ENCODE measurements at places on chromosomes 3 and 15. TPM values are rescaled to one million over a fixed set of nuclear protein-coding genes. Genes with fewer than 3 reads are reported as not detected.

- H3K27ac ChIP-seq = no peak overlapping the region
- H3K27me3 ChIP-seq = no peaks in the 10 kb centered on the region
- no peak for DNase-seq
- no peak overlapping the region for H3K4me3 ChIP-seq
Measured at GRCh38 chr15:70479785-70480184, 283.6 kb downstream of the UACA start.

- no peak for DNase-seq
- no peaks in the 10 kb centered on the region for H3K4me1 ChIP-seq
- H3K4me3 ChIP-seq = no peak overlapping the region
- H3K27me3 ChIP-seq = no peaks in the 10 kb centered on the region
- H3K36me3 ChIP-seq = no peaks in the 10 kb centered on the region
Measured at GRCh38 chr3:171156401-171157010, 130.0 kb upstream of the SLC2A2 start.

DNA sequence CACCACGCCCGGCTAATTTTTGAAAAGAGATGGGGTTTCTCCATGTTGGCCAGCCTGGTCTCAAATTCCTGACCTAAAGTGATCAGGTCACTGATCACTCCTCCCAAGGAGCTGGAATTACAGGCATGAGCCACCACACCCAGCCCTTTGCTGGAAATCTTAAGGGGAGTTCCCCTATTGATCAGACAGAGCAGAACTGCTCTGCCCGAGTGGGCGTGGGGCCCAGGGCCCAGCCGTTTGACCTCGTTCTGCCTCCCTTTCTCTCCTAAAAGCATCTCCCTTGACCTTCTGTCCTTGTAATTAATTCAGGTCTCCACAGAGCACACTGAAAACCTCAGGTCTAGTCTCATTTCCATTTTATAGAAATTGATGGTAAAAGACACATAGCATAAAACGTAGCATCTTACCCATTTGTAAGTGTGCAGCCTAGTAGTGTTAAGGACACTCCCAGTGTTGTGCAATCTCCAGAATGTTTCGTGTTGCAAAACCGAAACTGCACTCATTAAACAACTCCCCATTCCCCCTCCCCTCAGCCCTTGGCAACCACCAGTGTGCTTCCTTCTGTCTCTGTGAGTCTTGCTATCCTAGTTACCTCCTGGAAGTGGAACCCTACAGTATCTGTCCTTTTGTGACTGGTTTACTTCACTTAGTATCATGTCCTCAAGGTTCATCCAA is 89.3 kb downstream of the SLCO3A1 start:
- no peaks in the 10 kb centered on the region for H3K36me3 ChIP-seq
- H3K27me3 ChIP-seq = no peaks in the 10 kb centered on the region
- DNase-seq = peak; percentile 91
- peak overlapping the region; percentile 75 for H3K27ac ChIP-seq
- peaks cover 23% of the 10 kb centered on the region for H3K4me1 ChIP-seq

GRCh38 chr3:134754768-134755559 is 40.1 kb upstream of the EPHB1 start:
- no peaks in the 10 kb centered on the region for H3K27me3 ChIP-seq
- no peak overlapping the region for H3K27ac ChIP-seq
- H3K4me3 ChIP-seq = no peak overlapping the region
- H3K36me3 ChIP-seq = no peaks in the 10 kb centered on the region

DNA sequence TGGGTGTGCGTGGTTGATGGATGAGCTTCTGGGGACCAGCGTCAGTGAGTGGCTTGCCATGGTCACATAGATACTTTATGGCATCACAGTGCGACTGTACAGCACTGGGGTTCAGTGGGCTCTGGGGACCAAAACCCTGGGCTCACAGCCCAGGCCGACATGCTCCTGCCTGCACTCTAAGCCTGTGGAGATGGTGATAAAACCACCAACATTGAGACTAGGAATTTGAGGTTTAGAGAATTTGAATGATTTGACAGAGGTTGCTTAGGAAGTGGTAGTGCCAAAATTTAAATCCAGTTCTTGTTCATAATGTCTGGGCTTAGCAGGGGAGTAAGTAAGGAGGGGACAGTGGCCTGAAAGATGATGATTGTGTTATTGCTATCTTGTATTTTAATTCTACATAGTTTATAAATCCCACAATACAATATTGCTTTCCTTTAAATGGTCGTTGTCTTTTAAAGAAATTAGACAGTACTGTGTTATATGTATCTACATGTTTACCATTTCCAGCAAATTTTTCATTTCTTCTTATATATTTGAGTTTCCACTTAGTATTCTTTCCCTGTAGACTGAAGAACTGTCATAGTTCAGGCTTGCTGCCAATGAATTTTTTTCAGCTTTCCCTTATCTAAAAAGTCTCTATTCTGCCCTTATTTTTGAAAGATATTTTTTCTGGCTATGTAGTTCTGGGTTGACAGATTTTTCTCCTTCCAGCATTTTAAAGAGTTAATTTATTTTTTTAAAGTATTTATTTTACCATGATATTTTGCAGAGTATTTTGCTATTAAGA is 235.4 kb upstream of the RGMA start:
- no peaks in the 10 kb centered on the region for H3K27me3 ChIP-seq
- no peaks in the 10 kb centered on the region for H3K36me3 ChIP-seq
- no peak overlapping the region for H3K27ac ChIP-seq

GRCh38 chr15:79538527-79538926 is 106.4 kb downstream of the MINAR1 start:
- H3K27me3 ChIP-seq = no peaks in the 10 kb centered on the region
- H3K4me3 ChIP-seq = no peak overlapping the region
- DNase-seq = no peak
- H3K36me3 ChIP-seq = no peaks in the 10 kb centered on the region
- H3K4me1 ChIP-seq = no peaks in the 10 kb centered on the region
- H3K27ac ChIP-seq = no peak overlapping the region

DNA sequence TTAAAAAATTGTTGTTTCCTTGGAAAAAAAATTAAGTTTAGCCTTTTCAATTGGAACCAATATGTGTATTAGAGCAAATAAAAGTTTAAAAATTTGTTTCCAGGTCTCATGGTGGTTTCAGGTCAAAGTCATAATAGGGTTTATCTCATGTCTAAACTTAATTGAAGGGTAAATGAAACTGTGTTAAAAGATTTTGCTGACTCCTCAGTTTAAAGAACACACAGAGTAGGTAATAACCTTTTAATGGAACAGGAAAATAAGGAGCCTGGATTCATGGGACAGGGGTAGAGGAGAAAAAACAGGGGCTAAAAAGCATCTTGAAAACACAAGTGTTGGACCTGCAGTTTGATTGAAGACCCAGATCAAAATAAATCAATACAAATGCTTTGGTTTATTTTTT is 190.6 kb downstream of the MFSD1 start:
- no peak overlapping the region for H3K4me3 ChIP-seq
- DNase-seq = no peak
- H3K36me3 ChIP-seq = no peaks in the 10 kb centered on the region
- no peaks in the 10 kb centered on the region for H3K4me1 ChIP-seq
- no peaks in the 10 kb centered on the region for H3K27me3 ChIP-seq
- H3K27ac ChIP-seq = no peak overlapping the region

- no peaks in the 10 kb centered on the region for H3K27me3 ChIP-seq
- no peaks in the 10 kb centered on the region for H3K4me1 ChIP-seq
- no peak for DNase-seq
- peaks cover 7% of the 10 kb centered on the region for H3K36me3 ChIP-seq
- no peak overlapping the region for H3K4me3 ChIP-seq
- H3K27ac ChIP-seq = no peak overlapping the region
Measured at GRCh38 chr15:59157840-59158700, 48.6 kb upstream of the LDHAL6B start.

- no peak overlapping the region for H3K4me3 ChIP-seq
- no peaks in the 10 kb centered on the region for H3K4me1 ChIP-seq
- no peak for DNase-seq
- H3K36me3 ChIP-seq = no peaks in the 10 kb centered on the region
- no peaks in the 10 kb centered on the region for H3K27me3 ChIP-seq
- no peak overlapping the region for H3K27ac ChIP-seq
Measured at GRCh38 chr3:27454461-27454860, 29.7 kb downstream of the SLC4A7 start.

GRCh38 chr3:119893769-119894168 is 111.9 kb downstream of the NR1I2 start:
- no peak overlapping the region for H3K4me3 ChIP-seq
- no peaks in the 10 kb centered on the region for H3K27me3 ChIP-seq
- H3K36me3 ChIP-seq = no peaks in the 10 kb centered on the region
- no peak for DNase-seq

DNA sequence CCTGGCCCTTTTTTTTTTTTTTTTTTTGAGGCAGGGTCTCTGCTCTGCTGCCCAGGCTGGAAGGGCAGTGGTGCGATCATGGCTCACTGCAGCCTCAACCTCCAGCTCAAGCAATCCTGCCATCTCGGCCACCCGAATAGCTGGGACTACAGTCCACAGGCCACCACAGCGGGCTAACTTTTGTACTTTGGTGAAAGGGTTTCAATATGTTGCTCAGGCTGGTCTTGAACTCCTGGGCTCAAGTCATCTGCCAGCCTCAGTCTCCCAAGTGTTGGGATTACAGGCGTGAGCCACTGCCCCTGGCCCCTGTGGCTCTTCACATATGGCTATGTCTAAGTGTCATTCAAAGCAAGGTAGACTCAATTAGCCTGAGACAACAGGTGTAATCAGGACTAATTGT is 8.8 kb upstream of the DPPA2 start:
- no peak for DNase-seq
- no peaks in the 10 kb centered on the region for H3K4me1 ChIP-seq
- H3K27ac ChIP-seq = no peak overlapping the region
- H3K27me3 ChIP-seq = no peaks in the 10 kb centered on the region
- no peak overlapping the region for H3K4me3 ChIP-seq

DNA sequence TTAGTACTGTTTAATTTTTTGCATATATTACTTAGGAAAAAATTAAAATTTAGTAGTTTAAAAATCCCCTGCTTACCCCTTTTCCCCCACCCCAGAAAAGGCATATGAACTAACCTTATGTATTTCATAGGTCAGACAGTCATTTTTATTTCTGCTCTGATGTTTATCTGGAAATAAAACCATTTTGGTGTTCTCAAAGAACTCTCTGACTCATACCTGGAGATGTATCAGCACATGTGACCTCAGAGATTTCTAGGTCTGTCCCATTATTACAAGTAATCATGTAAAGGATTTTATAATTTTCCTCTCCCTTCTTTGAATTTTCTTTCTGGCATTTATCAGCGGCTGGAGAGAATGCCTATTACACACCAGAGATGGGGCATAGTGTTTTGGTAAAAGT is 14.1 kb upstream of the CCR8 start:
- H3K36me3 ChIP-seq = no peaks in the 10 kb centered on the region
- no peaks in the 10 kb centered on the region for H3K27me3 ChIP-seq
- H3K4me1 ChIP-seq = no peaks in the 10 kb centered on the region
- DNase-seq = no peak
- H3K27ac ChIP-seq = no peak overlapping the region
- no peak overlapping the region for H3K4me3 ChIP-seq

DNA sequence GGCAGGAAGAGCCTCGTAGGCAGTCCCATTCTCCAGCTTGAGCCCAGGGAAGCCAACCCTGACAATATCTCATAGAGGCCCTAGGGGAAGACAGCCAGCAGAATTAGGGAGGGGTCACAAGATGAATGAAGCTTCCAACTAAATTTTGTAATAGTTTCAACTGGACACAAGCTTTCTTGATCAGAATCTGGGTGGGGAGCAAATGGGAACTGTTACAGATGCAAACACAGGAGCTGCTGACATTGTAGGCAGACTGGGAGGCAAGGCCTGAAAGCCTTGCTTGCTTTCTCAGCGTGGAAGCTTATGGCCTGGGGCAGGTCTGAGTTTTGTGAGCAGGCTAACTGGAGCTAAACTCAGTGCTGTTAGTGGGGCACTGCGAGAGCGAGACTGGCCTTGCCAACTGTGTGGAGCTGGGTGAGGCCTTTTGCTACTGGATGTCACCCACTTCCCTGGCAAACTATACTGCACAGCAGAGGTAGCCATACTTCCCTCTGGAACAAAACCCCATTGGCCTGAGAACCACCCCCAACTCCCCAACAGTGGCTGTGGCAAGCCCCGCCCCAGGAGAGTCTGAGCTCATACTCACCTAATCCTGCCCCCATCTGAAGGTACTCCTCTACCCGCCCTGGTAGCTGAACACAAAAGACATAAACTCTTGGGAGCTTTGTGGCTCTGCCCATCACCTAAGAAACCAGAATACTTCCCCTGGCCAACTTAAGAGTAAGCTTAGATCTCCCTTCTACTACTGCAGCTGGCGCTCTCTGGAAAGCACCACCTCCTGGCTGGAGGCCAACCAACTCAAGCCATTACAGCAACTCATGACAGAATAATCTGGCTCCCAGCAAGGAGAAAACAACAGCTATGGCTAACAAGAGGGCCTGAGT is 42.9 kb downstream of the CFAP20DC start:
- H3K27ac ChIP-seq = no peak overlapping the region
- no peak for DNase-seq
- no peak overlapping the region for H3K4me3 ChIP-seq

- H3K27me3 ChIP-seq = peaks cover 25% of the 10 kb centered on the region
- H3K4me1 ChIP-seq = no peaks in the 10 kb centered on the region
- peak; percentile 49 for DNase-seq
- peak overlapping the region; percentile 74 for H3K4me3 ChIP-seq
- H3K36me3 ChIP-seq = no peaks in the 10 kb centered on the region
Measured at GRCh38 chr3:183427876-183428446, 458 bp downstream of the MCF2L2 start.

Gene ATP13A5
- 0.05 TPM for total RNA-seq

Gene GPX1
- 235 TPM for total RNA-seq

All from colonic mucosa (tissue), 4 donors.